D721Med (cell line): ENCODE measurements at places on chromosomes 2 and 18.

GRCh38 chr2:101776172-101777043 is 78.9 kb downstream of the MAP4K4 start:
- DNase-seq: no peak

DNA sequence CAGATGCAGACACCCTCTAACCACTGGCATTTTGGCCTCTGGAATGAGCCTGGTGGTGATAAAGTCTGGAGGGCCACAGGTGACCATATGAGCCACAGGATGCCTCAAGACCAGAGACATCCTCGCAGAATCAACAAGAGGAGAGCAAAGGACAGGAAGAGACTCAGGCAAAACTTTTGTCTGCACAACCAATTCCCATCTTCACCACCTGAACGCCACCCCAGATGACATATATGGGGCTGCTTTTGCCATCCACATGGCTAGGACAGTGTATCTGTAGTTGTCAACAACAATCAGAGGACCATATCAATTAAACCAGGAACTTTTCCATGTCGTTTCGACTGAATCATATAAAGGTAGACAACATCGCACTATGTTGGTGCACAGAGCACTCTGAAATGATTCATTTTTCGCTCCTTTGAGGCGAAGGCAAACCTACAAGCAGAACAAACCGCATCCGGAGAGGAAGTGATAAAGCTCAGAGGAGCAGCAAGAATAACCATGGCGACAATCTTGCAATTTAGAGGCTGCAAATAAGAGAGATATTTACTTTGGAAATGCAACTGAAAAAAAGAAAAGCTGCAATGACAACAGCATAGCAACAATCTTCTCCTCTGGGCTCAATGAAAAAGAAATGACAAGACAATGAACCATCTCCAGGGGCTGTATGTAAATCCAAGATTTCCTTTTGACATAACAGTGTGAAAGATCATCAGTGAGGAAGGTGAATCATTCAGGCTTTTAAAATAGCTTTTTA is 204.5 kb downstream of the ARL4C start:
- DNase-seq: no peak

DNA sequence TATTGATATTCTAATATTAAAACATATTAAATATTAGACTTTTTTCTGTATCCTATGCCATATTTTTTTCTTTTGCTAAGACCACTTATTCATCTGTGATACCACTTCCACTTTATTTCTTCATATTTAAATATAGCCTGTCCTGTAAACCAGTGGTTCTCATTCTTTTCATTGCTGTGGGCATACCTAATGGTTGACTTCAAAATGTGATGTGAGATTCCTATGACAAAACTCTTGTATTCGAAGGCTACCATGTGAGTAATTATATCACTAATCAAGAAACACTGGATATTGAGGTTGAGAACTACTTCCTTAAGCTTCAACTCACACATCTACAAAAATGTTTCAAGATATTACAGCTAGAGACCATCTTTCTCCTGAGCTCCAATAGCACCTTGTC is 3.6 kb downstream of the SCRN3 start:
- DNase-seq: no peak

GRCh38 chr2:230981704-230982103 is 14.2 kb upstream of the SPATA3 start:
- no peak for DNase-seq

DNA sequence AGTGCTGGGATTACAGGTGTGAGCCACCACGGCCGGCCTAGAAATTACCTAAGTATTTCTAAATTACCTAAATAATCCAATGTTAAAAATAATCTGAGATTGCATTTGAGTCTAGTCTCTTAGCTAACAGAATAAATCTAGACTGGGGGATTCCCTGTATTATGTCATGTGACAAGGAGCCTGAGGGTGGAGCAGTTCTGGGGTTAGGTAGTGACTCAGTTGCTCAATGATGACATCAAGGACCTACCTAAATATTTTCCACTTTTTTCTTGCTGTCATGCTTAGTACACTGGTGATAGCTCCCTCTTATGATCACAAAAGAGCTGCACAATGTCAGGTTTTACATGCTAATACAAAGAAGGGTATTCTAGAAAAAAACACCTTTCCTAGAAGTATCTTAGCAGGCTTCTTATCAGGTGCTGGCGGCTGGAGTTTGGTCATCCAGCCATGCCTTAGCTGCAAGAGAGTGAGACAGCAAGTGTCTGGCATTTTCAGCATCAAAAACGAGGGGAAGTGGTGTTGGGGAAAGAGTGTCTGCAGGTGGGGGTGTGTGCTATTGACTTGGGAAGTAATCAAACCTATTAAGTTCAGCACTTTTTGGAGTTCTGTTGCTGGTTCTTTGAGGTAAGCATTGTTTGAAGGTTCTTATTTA is 17.5 kb upstream of the CEP192 start:
- DNase-seq: no peak

GRCh38 chr2:11101430-11101829 is 53.8 kb upstream of the SLC66A3 start:
- DNase-seq: no peak

GRCh38 chr2:149148194-149149006 is 109.9 kb downstream of the LYPD6B start:
- no peak for DNase-seq

- DNase-seq: no peak
Measured at GRCh38 chr2:112706170-112706664, 14.6 kb upstream of the NT5DC4 start.

DNA sequence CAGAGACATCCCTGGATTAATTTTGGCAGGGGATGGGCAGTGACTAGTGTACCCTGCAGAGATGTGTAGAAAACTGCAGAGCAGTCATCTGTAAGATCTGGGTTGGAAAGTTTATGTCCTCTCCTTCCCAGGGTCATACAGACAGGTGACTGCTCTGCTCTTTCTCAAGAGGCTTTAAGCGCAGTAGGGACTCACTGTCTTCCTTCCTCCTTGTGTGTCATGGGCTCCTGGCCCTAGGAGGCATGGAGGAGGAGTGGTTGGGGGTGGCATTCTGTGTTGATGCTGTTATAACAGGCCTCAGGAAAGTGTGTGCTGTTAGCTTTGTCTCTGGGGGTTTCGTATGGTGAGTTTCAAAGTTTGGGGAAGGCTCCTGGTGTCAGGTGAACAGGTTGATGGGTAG is 130.5 kb upstream of the MGAT5 start:
- no peak for DNase-seq
